ENCODE measurements at places on chromosomes 6 and 20.

DNA sequence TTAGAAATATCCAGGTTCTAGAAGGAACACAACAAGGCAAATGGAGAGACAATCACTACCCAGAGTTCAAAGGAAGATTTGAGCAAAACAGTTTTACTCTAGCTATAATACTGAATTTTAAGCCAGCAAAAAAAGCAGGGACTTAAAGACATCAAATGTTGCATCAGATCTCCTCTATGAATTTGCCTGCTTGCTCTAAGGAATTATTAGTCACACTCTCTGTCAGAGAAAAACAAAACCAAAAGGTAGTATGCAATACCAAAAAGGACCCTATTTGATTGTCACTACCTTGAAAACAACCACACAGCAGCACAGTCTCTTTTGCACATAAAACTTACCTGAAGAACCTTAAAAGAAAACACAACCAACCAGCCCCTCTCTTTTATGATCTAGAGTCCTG, 46.3 kb downstream of the BTBD9 start:
- DNase-seq = no peak

DNA sequence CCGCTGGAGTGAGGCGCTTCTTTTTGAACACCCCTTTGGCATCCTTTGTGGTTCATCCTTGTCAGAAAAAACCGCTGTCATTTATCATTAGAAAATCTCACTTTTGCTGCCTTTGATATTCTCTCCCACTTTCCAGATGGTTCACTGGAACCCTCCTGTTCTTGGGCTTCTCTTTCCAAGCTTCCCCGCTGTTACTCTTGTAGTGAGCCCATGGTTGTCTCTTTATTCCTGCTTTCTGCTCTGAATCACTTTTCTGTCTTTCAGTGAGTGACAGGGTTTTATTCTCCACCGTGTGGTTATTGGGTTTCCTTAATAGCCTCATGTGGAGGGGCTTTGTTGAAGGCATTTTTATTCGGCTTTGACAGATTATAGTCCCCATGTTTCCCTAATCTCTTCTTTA, 117.0 kb downstream of the FARS2 start:
- no peak for DNase-seq

DNA sequence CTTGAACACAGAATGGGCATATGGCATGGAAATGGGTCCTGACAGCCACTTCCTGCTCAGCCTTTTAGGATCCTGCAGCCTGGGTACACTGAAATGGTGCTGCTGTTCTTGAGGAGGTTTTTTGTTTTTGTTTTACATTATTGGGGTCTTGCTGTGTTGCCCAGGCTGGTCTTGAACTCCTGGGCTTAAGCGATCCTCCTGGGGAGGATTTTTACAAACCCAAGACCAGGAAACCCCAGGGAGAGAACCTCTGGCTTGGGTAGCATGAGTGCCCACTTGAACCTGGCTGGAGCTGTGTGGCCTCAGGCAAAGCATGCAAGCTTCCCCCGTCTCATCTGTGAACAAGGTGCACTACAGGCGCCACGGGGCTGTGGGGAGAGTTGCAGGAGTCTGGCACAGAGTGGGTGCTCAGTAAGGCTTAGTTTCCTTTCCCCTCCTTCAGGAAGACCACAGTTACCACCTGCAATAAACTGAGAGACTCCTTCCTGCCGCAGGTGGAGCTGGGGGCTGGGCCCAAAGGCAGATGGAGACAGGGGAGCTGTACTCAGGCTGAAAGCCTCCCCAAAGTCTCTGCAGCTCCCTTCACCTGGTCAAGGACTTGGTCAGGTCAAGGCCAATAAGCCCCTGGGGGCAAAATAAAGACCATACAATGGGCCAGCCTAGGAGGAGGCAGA, 1.8 kb downstream of the SLA2 start:
- no peak for DNase-seq

DNA sequence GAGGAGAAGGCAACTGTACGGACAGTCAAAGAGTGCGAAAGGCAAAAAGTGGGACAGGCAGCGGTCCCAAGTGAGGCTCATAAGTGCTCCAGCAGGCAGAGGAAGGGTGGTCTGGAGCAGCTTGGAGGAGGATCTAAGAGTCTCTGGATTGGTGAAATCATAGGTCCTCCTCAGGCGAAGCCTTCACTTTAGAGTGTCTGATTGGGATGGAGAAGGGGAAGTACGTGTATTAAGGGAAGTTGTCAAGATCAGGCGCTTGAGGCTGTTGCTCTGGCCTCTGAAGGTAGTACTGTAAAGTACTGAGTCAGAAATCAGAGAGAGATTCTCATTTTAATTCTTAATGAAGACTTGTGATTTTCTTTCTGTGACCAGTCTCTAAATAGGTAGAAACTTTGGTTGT, 185.6 kb downstream of the KIF16B start:
- DNase-seq = no peak

Data from hypothalamus (tissue), 51 donors.